HFFc6 (cell line): ENCODE measurements at places on chromosomes 3 and 15.

DNA sequence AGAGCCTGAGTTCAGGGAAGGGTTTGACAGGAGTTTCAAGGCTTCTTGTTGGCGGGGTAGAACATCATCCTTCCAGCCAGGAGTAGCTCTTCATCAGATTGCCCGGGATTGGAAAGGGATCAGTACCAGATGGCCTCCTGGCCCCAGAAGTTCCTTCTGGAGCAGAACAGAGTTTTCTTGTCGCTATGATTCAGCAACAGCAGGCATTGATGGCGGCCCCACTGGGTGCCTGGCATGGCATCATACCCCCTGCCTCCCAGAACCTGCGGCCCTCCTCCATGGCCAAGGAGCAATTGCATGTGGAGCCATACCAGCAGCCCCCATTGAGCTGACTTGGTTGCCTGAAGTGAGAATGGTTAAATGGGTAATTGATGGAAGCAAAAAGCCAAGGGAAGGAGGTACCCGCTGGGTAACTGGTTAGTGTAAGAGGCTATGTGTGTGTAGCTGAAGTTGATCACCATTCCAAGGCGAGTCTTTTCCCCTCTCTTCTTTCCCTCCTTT is 305.6 kb downstream of the PTPRG start:
- peaks cover 2% of the 10 kb centered on the region; the same call in 1 of the 2 replicates for H3K27me3 ChIP-seq
- no peak overlapping the region for H3K27ac ChIP-seq
- DNase-seq = no peak
- peaks cover 17% of the 10 kb centered on the region for H3K4me1 ChIP-seq
- no peak overlapping the region for H3K4me3 ChIP-seq

GRCh38 chr3:177811112-177811511 is 613.8 kb upstream of the TBL1XR1 start:
- H3K36me3 ChIP-seq = peaks cover 10% of the 10 kb centered on the region
- no peak overlapping the region for H3K27ac ChIP-seq
- no peaks in the 10 kb centered on the region; the same call in 1 of the 2 replicates for H3K27me3 ChIP-seq
- H3K4me1 ChIP-seq = peaks cover 41% of the 10 kb centered on the region
- DNase-seq = no peak

GRCh38 chr3:153144779-153145178 is 17.2 kb upstream of the RAP2B start:
- peak; percentile 42 for DNase-seq
- peak overlapping the region; percentile 51 for H3K27ac ChIP-seq
- H3K4me1 ChIP-seq = peaks cover 70% of the 10 kb centered on the region

- no peak for DNase-seq
- H3K27ac ChIP-seq = no peak overlapping the region
- H3K36me3 ChIP-seq = no peaks in the 10 kb centered on the region
- H3K4me1 ChIP-seq = no peaks in the 10 kb centered on the region
Observed at GRCh38 chr3:194203482-194204041, 67.6 kb downstream of the HES1 start.

GRCh38 chr15:65832549-65833364 is 36.5 kb upstream of the RAB11A start:
- peak overlapping the region; percentile 86 for H3K4me3 ChIP-seq
- H3K4me1 ChIP-seq = peaks cover 38% of the 10 kb centered on the region
- no peaks in the 10 kb centered on the region for H3K36me3 ChIP-seq
- DNase-seq = peak; percentile 91
- H3K27me3 ChIP-seq = no peaks in the 10 kb centered on the region; the same call in 1 of the 2 replicates
- peak overlapping the region; percentile 94 for H3K27ac ChIP-seq

DNA sequence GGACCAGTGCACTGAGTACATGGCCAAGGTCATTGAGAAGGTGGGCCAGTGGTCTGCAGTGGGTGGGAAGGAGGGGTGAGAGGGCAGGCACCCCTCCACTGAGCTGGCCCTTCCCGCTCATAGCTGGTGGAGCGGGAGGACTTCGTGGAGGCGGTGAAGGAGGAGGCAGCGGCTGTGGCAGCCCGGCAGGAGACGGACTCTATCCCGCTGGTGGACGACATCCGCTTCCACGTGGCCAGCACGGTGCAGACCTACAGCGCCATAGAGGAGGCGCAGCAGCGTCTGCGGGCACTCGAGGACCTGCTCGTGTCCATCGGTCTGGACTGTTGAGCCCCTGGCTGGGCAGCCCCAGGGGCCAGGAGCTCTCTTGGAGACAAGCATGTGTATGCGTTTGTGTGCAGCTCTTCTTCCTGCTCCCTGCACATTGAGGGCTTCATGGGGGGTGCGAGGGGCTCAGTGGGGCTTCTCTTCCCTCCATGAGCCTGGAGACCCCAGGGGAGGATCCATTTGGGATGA is 7.5 kb downstream of the ABTB1 start:
- DNase-seq = no peak
- H3K36me3 ChIP-seq = 0 out of 2 replicates have a peak, but pooled peaks cover 3% of the 10 kb centered on the region
- H3K4me3 ChIP-seq = no peak overlapping the region

DNA sequence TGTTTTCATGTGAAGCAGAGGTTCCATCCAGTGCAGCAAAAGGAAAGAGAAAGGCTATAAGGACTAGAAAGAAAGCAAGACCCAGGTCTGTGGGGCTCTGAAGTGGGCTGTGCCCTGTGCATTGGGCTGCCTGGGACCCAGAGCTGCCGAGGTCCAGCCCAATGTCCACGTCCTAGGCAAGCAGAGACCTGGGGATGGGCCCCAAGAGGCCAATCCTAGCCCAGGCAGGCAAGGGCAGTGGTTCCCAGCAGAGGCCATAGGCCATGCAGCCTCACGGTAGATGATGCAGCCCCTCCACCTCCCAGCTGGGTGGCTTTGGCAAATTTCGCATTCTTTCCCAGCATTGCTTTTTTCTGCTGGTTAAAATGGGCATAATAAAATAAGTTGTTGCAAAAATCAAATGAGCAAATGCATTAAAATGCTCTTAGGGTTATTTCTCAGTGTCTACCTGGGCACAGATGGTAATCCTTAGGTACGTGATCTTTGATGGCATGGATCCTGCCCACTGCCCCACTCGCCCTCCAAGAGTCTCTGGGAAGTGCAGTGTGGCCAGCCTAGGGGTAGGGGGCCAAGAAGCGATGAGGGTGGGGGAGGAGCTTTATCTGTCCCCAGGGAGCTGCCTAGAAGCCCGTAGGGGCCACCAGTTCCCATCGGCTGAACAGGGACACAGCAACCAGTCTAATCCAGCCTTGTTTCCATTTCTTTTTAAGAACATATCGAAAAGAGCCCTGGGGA is 22.3 kb upstream of the GP9 start:
- H3K4me1 ChIP-seq = no peaks in the 10 kb centered on the region
- H3K4me3 ChIP-seq = no peak overlapping the region
- DNase-seq = no peak
- peaks cover 34% of the 10 kb centered on the region for H3K27me3 ChIP-seq
- no peak overlapping the region for H3K27ac ChIP-seq

- no peak overlapping the region for H3K4me3 ChIP-seq
- DNase-seq = peak; percentile 32
- no peaks in the 10 kb centered on the region for H3K36me3 ChIP-seq
- peak overlapping the region; percentile 40; the same call in 1 of the 2 replicates for H3K27ac ChIP-seq
- peaks cover 47% of the 10 kb centered on the region for H3K4me1 ChIP-seq
Observed at GRCh38 chr3:131705558-131706051, 202.8 kb upstream of the MRPL3 start.

DNA sequence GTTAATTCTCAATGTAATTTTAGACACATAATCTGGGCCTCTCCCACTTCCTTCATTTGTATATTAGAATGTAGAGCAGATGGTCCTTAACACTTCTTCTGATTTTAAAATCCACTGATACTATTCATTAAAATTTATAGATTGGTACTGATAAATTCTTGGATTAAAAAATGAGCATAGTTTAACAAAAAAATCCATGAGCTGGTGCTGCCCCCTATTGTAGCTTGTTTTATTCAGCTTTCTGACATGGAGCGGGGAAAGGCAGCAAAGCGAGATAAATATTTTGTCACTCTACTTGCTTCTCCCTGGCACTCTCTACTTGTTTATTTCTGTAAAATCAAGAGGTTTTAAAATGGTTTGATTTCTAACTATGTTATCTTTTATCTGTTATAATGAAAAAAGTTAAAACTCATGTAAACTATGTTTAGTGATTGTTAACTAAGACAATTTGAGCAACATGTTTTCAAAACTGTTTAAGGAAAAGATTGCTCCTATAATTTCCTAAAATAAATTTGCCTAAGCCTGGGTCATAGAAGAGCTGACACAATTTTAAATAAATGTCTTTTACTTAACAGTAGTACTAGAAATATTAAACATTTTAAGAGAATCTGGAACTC is 26.5 kb upstream of the PLOD2 start:
- peaks cover 23% of the 10 kb centered on the region for H3K4me1 ChIP-seq
- H3K27ac ChIP-seq = no peak overlapping the region
- no peaks in the 10 kb centered on the region; the same call in 1 of the 2 replicates for H3K36me3 ChIP-seq
- H3K27me3 ChIP-seq = no peaks in the 10 kb centered on the region

- H3K4me1 ChIP-seq = peaks cover 10% of the 10 kb centered on the region
- DNase-seq = no peak
- no peaks in the 10 kb centered on the region for H3K36me3 ChIP-seq
- no peak overlapping the region for H3K4me3 ChIP-seq
- no peak overlapping the region for H3K27ac ChIP-seq
Observed at GRCh38 chr15:67403428-67404154, 117.3 kb upstream of the C15orf61 start.

DNA sequence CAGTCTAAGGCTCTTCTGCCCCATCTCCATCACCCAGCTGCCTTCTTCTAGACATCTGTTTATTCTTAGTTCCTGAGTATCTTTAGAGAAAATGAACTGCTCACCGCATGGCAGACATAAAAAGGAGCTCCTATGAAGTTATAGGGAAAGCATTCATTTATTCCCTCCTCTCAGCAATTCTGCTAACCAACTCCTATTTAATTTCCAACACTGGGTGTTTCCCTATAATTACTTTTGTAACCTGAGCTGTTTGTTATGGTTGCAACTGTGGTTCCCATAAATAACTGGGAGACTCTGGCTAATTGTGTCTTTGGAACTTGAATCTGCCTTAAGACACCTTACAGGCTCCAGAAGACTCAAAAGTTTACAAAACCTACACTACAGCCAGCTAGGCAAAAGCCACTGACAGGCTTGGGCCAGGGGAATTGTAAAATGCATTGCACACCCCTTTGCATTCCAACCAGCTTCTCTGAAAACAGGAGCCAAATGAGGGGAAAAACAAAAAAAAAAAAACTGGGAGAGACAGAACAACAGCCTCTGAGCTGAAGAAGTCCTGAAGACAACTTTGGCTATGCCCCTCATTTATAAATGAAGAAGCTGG is 231.5 kb upstream of the FEZF2 start:
- peak overlapping the region; percentile 98 for H3K27ac ChIP-seq
- H3K27me3 ChIP-seq = peaks cover 2% of the 10 kb centered on the region; the same call in 1 of the 2 replicates
- H3K36me3 ChIP-seq = peaks cover 5% of the 10 kb centered on the region; the same call in 1 of the 2 replicates
- peak overlapping the region; percentile 85 for H3K4me3 ChIP-seq
- H3K4me1 ChIP-seq = peaks cover 76% of the 10 kb centered on the region

DNA sequence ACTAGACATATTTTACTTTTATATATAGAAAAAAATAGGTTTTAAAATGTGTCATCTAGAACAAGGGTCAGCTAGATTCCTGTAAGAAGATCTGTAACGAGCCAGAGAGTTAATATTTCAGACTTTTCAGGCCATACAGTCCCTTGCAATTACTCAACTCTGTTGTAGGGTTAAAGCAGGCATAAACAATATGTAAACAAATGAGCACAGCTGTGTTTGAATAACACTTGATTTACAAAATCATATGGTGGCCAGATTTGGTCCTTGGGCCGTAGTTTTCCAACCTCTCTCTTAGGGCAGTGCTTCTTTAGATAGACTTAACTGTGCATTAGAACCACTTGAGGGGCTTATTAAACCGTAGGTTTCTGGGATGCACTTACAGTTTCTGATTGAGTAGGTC is 19.6 kb downstream of the LRRC57 start:
- peaks cover 5% of the 10 kb centered on the region for H3K36me3 ChIP-seq
- no peak overlapping the region for H3K27ac ChIP-seq
- no peaks in the 10 kb centered on the region for H3K27me3 ChIP-seq

- no peak for DNase-seq
- H3K4me1 ChIP-seq = no peaks in the 10 kb centered on the region
- H3K4me3 ChIP-seq = no peak overlapping the region
- H3K27ac ChIP-seq = no peak overlapping the region
- peaks cover 42% of the 10 kb centered on the region for H3K27me3 ChIP-seq
Observed at GRCh38 chr3:53844262-53845102, 1.7 kb downstream of the CHDH start.

- H3K36me3 ChIP-seq = no peaks in the 10 kb centered on the region
- DNase-seq = no peak
- no peak overlapping the region for H3K4me3 ChIP-seq
- H3K27me3 ChIP-seq = peaks cover 15% of the 10 kb centered on the region
- peaks cover 16% of the 10 kb centered on the region; the same call in 1 of the 2 replicates for H3K4me1 ChIP-seq
Observed at GRCh38 chr15:74158855-74159650, 14.5 kb upstream of the ISLR start.

- H3K4me3 ChIP-seq = no peak overlapping the region
- H3K27ac ChIP-seq = no peak overlapping the region
- no peaks in the 10 kb centered on the region for H3K4me1 ChIP-seq
Observed at GRCh38 chr3:5095886-5096285, 26.2 kb upstream of the ARL8B start.

DNA sequence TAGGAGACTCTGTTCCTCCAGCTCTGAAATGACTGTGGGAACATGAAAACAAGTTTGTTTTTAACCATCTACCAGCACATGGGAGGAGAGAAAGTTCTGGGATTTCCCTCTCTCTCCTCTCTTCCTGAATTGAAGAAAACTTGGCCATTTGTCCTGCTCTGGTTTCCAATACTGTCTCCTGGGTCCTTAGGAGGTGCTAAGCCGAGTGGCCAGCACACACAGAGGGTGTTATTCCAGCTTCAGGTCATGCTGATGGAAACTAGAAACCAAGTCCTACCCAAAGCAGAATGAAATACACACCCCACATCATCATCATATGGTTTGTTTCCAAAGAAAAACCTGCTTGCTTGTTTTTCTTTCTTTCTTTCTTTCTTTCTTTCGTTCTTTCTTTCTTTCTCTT is 172.7 kb downstream of the RPLP1 start:
- no peaks in the 10 kb centered on the region for H3K4me1 ChIP-seq
- no peak overlapping the region for H3K27ac ChIP-seq
- DNase-seq = no peak
- H3K36me3 ChIP-seq = no peaks in the 10 kb centered on the region
- peaks cover 52% of the 10 kb centered on the region for H3K27me3 ChIP-seq
- no peak overlapping the region for H3K4me3 ChIP-seq

DNA sequence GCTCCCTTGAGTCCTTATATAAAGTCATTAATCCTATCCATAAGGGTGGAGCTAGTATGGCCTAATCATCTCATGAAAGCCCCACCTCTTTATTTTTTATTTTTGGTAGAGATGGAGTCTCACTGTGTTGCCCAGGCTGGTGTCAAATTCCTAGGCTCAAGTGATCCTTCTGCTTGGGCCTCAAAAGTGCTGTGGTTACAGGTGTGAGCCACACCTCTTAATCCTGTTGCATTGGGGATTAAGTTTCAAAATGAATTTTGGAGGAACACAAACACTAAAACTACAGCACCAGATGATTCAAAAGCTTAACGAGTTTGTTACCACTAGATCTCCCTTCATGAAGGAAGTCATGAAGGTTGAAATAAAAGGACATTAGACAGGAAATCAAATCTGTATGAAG is 27.7 kb downstream of the RAB7A start:
- no peak for DNase-seq
- peaks cover 27% of the 10 kb centered on the region for H3K36me3 ChIP-seq
- H3K27me3 ChIP-seq = no peaks in the 10 kb centered on the region
- H3K4me1 ChIP-seq = peaks cover 25% of the 10 kb centered on the region
- H3K4me3 ChIP-seq = no peak overlapping the region

- H3K27me3 ChIP-seq = peaks cover 2% of the 10 kb centered on the region
- H3K36me3 ChIP-seq = peaks cover 26% of the 10 kb centered on the region
- no peak for DNase-seq
- no peaks in the 10 kb centered on the region for H3K4me1 ChIP-seq
- H3K4me3 ChIP-seq = no peak overlapping the region
Observed at GRCh38 chr15:59115047-59115446, 10.1 kb downstream of the CCNB2 start.
